ENCODE measurements at places on chromosomes 3 and 15.

DNA sequence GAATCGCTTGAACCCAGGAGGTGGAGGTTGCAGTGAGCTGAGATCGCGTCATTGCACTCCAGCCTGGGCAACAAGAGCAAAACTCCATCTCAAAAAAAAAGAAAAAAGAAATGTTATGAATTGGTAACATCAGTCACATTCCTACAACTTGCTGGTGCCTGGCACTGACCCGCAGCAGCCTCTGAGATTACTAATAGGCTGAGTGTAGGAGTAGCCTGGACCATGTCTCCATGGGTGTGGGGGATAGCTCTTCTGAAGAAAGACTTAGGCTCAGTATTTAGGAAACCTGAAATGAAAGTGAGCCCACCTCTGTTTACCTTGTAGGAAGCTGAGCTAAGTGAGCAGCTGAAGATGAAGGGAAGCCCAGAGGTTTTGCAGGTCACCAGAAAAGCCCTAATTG lies 148.3 kb downstream of the LRRC28 start:
- no peak for DNase-seq

- DNase-seq, result peak; percentile 42
Observed at GRCh38 chr3:132535575-132536441, 61.3 kb upstream of the ACKR4 start.

GRCh38 chr3:77686560-77686959 lies 646.7 kb downstream of the ROBO2 start:
- no peak for DNase-seq

DNA sequence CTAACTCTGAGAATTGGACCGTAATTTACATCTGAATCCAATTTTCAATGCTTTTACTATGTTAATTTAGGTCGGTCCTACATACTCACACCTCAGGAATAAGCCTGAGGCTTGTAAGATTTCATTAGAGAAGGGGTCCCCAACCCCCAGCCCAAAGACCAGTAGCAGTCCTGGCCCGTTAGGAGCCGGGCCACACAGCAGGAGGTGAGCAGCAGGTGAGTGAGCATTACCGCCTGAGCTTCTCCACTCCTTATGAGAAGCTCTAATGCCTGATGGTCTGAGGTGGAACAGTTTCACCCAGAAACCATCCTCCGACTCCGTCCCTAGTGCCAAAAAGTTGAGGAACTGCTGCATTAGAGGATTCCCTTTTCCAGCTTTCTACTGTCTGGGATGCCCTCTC lies 757.3 kb downstream of the SI start:
- DNase-seq, result no peak

GRCh38 chr3:78963771-78964170 lies 804.0 kb downstream of the ROBO1 start:
- DNase-seq, result no peak

GRCh38 chr15:68203486-68203885 lies 1.6 kb downstream of the CALML4 start:
- DNase-seq, result no peak

DNA sequence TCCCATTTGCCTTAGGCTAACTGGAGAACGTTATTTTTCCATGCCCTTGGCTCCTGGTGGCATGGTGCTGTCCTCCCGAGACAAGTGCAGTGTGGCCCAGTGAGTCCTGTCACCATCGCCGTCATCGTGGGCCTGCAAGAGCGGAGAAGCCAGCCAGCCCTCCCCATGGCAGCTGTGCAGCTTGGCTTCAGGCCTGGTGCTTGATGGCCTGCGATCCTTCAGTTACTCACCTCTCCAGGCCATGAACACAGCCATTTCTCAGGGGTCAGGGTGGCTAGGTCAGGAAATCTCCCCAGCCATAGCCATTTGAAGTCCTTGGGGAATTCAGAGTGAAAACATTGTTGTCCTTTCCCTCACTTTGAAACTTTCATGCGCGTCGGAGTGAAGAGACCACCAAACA lies 189.0 kb upstream of the RGMA start:
- DNase-seq, result no peak

- no peak for DNase-seq
Observed at GRCh38 chr3:10743366-10744097, 72.5 kb upstream of the SLC6A11 start.

Measured in activated T-cell treated with anti-CD3 and anti-CD28 coated beads, Interleukin-2, amount 50 U/mL, for 72 hours (primary cell).